Esophagus mucosa (tissue), 1 donor: ENCODE measurements at places on chromosomes 2 and 18. TPM values are rescaled to one million over a fixed set of nuclear protein-coding genes. Genes with fewer than 3 reads are reported as not detected.

GRCh38 chr18:32930695-32931301 is 158.0 kb upstream of the KLHL14 start:
- ATAC-seq, result peak; percentile 70

Gene HOXD12
- total RNA-seq, result not detected

Gene COL4A4
- total RNA-seq, result 0.24 TPM

DNA sequence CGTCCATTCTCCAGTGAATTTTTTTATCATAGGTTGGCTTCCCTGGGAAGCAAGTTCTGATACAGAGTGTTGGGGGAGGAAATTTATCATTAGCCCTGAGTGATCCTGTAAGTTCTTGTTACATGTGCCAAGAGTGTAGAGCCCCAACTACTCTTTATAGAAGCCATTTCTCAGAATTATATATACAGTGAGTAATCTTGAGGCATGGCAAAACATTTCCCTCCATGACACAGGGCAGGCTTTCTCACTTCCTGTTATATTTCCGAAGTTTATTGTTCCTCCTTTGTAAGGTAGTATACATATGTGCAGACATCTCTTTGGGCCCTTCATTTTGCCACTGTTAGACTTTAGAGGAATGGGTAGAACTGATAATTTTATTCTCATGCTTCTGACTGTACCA is 484.7 kb upstream of the NRXN1 start:
- ATAC-seq, result no peak

DNA sequence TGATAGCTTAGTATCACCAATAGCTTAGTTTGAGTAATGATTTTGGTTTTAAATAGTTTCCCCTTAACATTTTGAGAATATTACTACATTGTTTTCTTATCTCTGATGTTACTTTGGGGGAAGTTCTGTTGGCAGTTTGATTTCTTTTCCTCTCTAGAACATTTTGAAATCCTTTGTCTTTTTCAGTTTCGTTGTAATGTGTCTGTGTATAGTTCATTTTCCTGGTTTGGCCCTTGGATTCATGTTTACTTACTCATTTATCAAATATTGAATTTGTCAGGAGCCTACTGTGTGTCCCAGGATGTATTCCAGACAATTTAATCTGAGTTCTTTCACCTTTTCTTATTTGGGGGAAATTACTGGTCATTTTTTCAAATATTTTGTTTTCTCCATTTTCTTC is 16.7 kb downstream of the ANKRD12 start:
- ATAC-seq, result no peak

DNA sequence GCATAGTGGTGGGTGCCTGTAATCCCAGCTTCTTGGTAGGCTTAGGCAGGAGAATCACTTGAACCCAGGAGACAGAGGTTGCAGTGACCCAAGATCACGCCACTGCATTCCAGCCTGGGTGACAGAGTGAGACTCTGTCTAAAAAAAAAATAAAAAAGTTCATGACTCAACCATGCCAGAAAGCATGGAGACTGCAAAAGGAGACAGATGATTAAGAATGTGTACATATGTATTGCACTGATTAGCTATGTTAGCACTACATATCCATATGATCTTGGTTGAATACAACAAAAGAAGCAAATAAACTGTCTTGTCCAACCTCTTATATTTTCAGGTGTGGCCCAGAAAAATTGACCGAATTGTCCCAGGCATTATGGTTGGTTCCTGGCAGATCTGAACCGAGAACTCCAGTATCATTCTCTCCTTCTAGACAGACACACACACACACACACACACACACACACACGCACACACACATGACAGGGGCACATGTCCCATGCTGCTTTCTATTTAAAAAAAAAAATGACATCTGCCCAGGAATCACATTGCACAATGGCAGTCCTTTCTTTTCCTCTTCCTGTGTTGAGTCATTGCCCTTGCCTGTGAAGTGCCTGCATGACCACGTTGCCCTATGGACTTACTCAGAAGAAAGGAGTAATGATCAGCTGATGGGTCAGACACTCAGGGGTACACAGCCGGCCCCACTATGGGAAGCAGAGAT is 65.6 kb downstream of the MYCN start:
- ATAC-seq, result peak; percentile 94

Gene SOWAHC
- total RNA-seq, result 46.2 TPM

Gene KCNIP3
- 0.96 TPM for total RNA-seq

DNA sequence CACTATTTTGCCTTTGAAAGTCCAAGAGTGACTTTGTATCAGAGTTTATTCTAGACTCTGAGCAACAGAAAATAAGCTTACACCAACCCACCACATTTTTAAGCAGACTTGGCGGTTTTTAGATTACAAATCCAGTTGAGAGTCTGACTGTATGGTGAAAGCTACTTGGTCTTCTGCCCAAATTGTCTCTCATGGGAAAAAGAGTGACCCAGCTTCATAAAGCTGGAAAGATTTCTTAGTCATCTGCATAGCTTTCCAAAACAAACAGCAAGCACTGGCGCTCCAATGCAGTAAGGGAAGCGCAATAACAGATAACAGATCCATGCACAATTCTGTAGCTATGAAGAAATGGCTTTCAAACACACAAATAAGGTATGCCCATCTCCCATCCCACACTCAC is 7.1 kb downstream of the DSG1 start:
- ATAC-seq, result peak; percentile 46

- ATAC-seq, result no peak
Observed at GRCh38 chr18:48867978-48868377, 82.8 kb downstream of the SMAD7 start.

Gene SERPINB10
- 0.36 TPM for total RNA-seq

DNA sequence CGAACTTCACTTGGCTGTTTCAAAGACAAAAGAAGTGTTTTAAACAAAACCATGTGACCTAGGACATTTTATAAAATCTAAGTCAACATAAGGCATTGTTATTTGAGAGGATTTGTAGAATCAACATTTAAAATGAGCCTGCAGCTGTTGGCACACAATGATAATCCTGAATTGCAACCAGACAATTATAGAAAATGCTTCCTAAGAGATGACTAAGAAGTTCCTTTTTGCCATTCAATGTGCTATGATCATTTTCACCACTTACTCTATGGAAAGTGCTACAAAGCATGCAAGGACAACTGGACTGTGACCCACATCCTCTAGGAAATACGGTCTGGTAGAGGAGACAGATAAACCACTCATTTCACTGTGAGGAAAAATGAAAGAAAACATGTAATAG is 246.4 kb downstream of the CDH20 start:
- ATAC-seq, result no peak

GRCh38 chr2:105746177-105747080 is 1.7 kb downstream of the NCK2 start:
- peak; percentile 33 for ATAC-seq

GRCh38 chr2:39416140-39416539 is 20.9 kb downstream of the MAP4K3 start:
- ATAC-seq, result no peak

GRCh38 chr2:105711394-105711793 is 33.3 kb upstream of the NCK2 start:
- ATAC-seq, result no peak

DNA sequence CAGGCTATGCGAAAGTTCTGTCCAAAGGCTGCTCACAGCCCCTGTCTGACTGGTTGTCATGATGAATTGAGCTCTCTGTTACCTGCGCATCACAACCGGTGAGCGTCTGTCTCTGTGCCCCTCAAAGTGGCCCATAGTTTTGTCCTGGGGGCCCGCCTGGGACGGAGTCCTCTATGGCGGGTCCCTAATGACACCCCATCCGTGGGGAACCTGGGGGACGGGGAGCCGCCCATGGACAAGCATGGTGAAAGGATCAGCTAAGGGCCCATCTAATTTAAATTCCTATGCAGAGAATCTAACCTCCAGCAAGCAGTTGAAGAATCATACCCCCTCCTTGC is 473 bp downstream of the ELMOD3 start:
- no peak for ATAC-seq

GRCh38 chr2:155502766-155503165 is 804.3 kb downstream of the KCNJ3 start:
- ATAC-seq, result no peak

Gene LIMS4
- 0.20 TPM for total RNA-seq

Gene HTR2B
- not detected for total RNA-seq

- ATAC-seq, result no peak
Observed at GRCh38 chr2:234977228-234977679, 25.4 kb downstream of the SH3BP4 start.

DNA sequence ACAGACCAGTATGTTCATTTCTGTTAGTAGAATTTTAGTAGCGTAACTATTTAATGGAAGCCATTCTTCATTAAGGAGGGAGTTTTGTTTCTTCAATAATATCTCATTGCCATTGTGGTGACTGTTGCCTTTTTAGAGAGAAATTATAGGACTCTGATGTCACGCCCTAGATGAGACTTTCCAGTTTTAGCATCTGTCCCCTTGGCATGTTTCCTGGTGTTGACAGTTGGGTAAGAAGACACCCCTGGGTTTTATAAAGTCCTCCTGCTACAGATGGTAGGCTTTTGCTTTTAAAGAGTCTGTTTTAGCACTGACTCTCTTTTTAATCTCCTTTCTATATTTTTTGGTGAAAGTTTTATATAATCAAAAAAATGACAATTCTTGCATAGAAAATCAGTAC is 41.9 kb downstream of the KCNJ3 start:
- no peak for ATAC-seq

Gene TRPM8
- total RNA-seq, result not detected

GRCh38 chr2:30444273-30444672 is 2.8 kb upstream of the LCLAT1 start:
- ATAC-seq, result no peak

GRCh38 chr2:8693157-8693821 is 11.4 kb downstream of the ID2 start:
- ATAC-seq, result peak; percentile 64

GRCh38 chr2:153134725-153135124 is 343.8 kb downstream of the RPRM start:
- no peak for ATAC-seq

- no peak for ATAC-seq
Observed at GRCh38 chr2:165762723-165763122, 31.3 kb downstream of the GALNT3 start.

- peak; percentile 39 for ATAC-seq
Observed at GRCh38 chr18:58362027-58362575, 266.8 kb downstream of the ALPK2 start.

Gene RGPD3
- 0.04 TPM for total RNA-seq

Gene LDLRAD4
- total RNA-seq, result 3.0 TPM

Gene CCDC102B
- 1.2 TPM for total RNA-seq

DNA sequence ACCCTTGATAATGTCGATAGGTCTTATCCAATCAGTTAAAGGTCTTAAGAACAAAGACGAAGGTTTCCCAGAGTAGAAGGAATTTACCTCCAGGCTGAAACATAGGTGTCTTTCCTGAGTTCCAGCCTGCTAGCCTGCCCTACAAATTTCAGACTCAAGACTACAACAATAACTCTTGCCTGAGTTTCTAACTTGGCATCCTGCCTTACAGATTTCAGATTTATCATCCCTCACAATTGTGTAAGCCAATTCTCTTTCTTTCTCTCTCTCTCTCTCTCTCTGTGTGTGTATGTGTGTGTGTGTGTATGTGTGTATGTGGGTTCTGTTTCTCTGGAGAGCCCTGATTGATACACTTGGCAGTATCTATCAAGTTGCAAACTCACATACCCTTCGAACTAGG is 37.2 kb upstream of the B4GALT6 start:
- ATAC-seq, result no peak

Gene ATP6V1B1
- total RNA-seq, result 2.4 TPM

GRCh38 chr2:9618410-9618809 is 12.4 kb downstream of the YWHAQ start:
- ATAC-seq, result no peak

DNA sequence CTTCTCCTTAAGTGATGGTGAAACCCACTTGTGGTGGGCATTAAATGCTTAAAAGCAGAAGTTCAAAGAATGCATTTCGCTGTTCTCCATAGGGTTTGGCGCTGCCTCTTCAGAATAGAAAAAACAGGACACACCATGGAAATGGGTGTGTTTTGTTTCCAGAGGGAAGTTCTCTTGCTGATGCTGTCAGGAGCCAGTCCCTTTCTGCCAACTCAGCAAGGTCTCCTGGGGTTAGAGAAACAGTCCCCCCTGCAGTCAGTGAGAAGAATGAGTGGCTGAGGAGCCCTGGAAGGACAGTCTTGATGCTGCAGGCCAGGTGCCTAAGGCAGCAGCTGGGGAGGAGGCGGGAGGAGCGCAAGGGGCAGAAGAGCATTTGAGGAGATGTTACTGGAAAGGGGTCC is 37.8 kb upstream of the ASAP2 start:
- no peak for ATAC-seq

DNA sequence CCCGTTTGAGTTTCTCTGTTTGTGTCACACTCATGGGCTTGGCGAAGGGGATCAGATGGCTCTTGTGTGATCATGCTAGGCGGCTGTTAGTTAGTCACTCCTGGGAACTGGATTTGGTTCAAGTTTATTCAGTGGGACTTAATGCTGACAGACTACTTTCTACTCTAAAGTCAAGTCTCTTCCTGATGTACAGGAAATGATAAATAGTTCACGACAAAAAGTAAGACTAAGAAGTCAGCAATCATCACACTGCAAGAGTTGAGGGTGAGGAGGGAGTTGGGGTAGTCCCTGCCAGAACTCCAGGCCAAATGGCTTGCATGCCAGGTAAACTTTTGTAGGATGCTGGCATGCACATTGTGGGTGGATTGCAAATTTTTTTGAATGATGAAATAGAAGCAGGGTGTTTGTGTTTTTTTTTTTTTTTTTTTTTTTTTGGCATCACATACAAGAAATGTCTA is 25.1 kb upstream of the CCL20 start:
- peak; percentile 95 for ATAC-seq
